Heart left ventricle (tissue), 16 donors: ENCODE measurements at places on chromosomes 6 and 20. TPM values are rescaled to one million over a fixed set of nuclear protein-coding genes. Genes with fewer than 3 reads are reported as not detected.
A peak's percentile ranks its signal among the peaks of the same experiment; 100 is the strongest.

DNA sequence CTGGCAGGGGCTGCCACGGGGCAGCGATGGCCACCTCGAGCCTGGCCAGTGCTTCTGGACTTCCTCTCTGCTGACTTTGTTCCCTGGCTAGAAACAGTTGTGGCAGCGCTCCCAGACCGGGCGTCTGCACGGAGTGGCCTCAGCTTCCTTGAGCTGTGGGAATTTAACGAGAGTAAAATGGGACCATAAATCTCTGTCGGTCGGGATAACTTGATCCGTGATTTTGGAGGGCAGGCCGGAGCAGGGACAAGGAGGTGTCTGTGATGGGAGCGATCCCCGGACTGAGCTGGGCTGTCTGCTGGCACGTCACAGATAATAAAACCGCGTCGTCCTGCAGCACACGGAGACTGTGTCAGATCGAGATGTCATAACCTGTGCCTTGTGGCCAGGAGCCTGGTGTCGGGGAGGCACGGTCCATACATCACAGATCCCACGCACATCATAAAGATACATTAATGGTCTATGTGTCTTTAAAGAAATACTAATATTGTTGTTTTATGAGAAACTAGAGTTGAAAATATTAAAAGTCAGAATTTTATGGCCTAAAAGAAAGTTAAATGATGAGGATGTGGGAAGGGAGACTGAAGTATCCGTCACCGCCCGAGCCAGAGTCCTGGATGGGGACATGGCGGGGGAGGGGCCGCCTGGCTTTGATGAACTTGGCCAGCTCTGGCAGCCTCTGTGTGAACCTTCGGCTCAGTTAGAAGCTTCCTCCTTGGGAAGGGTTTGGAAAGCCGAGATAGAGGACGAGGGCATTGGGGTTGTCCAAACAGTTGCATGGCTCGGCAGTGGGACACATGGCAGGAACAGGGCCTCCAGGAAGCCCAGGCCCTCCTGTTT is 6.5 kb upstream of the RBBP8NL start:
- DNase-seq, result no peak

DNA sequence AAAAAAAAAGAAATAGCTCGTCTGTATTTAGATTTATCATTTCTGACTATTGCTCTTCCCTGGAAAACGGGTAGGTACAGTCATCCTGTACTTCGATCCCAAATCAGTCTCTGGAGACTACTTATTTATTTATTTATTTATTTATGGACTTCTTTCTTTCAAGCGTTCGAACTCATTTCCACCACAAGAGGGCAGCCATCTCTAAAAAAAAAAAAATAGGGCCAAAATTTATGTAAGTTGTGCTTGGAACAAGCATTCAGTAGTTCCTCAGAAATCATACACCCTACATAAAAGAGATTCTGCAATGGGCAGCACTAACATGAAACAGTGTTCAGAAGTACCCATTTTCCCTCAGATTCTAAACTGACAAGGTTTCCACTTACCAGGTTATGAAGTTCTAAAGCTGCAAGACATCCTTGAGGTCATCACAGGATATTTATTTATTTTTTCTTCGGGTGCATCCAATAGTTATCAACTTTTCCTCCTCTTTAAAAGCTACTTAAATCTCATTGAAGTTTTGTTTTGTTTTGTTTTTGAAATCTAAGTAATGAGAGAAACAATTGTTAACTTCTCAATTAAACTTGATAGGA is 1.9 kb upstream of the BMP2 start:
- DNase-seq, result no peak

GRCh38 chr20:43726333-43726732 is 469 bp downstream of the GTSF1L start:
- no peak for DNase-seq

DNA sequence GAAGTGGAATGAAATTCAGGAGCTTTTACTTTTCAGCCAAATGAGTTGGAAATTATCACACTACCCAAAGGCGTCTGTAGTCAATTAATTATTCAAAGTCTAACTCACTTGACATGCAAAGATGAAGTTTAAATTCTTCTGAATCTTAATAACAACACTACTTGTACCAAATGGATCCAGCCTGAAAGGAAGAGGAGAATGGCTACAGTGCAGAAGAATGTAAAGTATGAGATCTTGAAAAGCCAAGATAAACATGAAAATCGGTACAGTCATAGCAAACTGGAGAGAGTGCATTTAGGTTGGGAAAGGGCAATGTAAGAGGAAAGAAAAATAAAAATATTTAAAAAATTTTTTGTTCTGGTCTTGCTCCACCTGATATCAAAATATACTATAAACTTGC is 195.5 kb downstream of the SIM1 start:
- no peak for DNase-seq

GRCh38 chr20:59518881-59519706 is 85.2 kb upstream of the PHACTR3 start:
- DNase-seq, result no peak

DNA sequence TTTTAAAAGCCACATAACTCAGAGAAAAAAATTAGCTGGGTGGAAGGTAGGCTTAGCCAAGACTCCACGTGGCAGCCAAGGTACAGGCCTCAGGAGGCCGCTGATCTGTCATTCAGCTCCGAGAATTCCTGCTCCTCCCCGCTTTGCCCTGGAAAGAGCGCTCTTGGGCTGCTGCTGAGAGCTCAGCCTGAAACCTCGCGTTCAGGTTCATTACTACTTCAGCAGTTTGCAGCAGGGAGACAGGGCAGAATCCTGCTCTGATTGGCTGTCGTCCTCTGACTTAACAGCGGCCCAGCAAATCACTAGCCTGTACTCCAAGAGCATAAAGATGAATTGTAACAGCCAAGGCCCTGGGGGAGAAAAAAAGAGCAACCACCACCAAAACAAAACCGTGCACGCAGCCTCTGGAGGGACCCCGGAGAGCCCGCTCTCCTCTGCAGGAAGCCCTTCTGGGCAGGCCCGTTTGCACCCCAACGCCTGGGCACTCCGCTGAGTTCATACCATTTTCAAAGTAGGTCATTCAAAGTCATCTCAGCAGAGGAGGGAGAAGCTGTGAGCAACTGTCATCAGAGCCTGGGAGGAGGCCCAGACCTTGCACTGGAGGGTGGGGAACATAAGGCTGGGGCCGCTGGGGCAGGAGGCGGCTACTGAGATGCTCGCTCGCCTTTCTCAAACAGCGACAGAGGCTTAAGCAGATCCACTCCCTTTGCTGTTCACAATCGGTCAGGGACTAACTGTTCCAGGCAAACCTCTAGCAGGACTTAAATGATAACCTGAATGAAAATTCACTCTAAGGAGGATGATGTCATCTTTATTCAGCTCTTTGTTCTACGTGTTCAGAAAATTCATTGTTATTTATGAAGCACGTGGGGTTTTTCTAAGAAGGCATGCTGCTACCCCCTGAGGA is 42.3 kb upstream of the ATXN1 start:
- peak; percentile 71 for DNase-seq

Gene FILIP1
- 213 TPM for total RNA-seq

DNA sequence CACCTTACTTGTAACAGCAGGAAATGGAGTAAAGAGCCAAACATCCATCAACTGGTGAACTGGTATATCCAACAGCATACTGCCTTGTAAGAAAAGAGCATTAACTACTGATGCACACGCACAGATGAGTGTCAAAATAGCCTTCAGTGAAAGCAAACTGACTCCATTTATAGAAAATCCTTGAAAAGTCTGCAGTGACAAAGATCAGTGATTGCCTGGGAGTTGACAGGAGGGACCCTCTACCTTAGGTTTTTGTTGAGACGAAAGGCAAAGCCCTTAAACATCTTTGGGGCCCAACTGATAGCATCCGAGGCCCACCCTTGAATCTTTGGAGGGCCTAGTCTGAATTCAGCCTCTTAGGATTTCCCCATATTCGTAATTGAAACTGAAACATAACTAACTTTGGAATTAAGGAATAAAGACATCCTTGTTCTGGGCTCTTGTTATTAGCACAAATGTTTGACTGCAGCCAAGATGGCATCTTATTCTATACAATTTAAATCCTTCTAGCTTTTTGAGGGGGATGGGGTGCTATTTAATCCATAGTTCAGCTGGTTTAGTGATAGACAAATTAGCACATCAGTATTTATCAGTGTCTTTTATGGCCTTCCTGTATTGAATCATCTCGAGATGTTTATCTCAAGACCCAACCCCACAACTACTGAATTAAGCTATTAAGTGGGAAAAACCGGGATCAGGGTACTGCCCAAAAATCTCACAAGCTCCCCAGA is 13.0 kb downstream of the FBXO5 start:
- no peak for DNase-seq

GRCh38 chr6:163532526-163533078 is 118.1 kb downstream of the QKI start:
- no peak for DNase-seq

Gene GTF3C6
- total RNA-seq, result 69.5 TPM

DNA sequence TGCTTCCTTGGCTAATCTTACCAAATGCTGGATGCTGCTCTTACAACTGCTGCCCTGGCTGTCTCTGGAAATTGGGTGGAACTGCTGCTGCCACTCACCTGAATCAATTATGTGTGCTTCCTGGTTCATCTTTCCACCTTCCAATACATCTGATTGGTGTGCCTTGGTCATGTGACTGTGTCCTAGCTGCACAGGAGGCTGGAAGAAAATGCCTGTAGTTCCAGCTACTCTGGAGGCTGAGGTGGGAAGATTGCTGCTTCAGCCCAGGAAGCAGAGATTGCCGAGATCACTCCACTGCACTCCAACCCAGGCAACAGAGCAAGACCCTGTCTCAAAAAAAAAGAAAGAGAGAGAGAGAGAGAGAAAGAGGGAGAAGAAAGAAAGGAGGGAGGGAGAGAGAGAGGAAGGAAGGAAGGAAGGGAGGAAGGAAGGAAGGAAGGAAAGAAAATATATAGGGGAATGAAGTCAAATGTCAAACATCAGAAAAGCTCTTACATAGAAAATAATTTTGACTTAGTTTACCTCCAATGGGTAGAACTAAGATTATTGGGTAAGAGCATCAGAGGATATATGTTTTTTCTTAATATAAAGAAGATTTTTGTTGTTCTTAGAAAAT is 14.1 kb upstream of the PPARD start:
- no peak for DNase-seq

Gene CBLN4
- total RNA-seq, result not detected

DNA sequence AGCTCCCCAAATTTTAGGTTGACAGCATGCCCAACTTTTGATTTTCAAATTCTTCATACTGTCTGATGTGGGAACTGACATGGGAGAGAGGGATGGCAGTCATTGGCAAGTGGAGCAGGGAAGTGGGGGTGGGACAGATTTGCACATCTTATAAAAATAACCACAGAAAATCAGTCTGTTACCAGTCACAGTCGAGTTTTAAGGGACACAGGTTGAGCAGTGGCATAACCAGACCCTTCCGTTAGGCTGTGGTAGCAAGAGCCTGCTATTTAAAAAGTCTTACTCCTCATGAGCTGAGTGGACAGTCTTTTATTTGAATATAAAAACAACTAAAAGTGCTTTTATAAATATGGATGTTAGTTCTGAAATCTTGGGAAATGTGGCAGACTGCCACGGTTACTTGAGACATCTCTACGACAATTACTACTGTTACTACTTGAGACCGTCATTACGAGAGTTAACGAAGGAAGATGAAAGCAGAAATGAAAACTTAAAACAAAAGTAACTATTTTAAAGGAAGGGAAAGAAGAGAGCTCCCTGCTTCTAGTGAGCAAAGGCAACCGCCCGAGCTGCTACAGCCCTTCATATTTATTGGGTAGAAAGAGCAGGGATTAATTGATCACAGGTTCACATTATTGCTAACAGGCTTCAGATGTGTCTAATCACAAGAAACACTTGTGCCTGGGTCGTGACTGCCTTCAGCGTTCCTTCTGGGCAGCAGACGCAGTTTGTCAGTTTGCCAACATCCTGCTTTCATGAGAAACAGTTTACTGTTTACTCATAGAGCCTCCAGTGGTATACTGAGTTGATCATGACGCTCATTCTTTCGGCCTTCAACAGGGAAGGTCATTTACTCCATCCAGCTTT is 71.3 kb downstream of the EFHC1 start:
- DNase-seq, result no peak

GRCh38 chr6:54515713-54516112 is 207.5 kb downstream of the TINAG start:
- no peak for DNase-seq

DNA sequence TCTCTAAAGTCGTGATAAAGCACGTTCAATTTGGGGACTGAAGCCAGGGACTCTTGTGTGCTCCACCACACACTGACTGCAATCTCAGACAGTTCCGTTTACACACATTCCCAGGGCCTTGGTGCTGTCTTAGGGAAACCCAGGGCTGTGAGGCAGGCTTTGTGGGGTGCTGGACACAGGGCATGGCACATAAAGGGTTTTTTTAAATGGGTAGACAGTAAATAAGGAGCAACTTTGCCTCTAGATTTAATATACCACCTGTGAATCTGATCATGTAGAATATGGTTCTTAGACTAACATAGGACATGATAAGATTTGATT is 2.3 kb downstream of the ENTPD6 start:
- DNase-seq, result no peak

- DNase-seq, result no peak
Observed at GRCh38 chr6:7747433-7747832, 21.5 kb downstream of the BMP6 start.

- no peak for DNase-seq
Observed at GRCh38 chr20:63837479-63837878, 6.4 kb upstream of the ZBTB46 start.

DNA sequence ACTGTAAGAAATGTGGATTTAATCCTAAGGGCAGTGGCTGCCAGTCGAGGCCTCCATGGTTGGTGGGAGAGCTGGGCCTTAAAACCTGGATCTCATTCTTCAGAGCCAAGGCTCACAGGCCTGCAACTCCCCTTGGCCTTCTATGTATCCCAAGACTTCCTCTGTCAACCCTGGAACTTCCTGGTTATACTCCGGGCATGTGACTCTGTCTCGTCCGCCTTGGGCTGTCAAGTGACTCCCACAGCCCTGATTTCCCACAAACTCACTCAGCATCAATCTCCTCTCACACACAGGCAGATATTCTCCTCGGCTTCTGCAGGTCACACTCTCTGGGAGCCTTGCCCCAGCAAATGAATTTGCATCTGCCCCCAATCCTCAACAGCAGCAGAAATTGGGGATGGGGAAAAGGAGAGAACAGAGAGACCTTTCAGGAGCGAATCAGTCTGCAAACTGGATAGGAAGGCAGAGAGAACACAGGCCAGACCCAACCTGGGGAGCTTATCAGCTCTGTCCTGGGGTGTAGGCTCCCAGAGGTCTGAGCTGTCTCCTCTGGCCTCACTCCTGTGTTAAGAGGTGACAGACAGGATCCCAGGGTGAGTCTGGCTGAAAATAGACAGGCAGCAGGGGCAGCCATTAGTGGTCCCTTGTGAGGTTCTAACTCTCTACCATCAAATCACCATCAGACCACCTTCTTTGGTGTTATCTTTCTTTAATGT is 30.4 kb upstream of the PREX1 start:
- peak; percentile 23 for DNase-seq

GRCh38 chr20:45993197-45993951 is 15.3 kb upstream of the MMP9 start:
- DNase-seq, result peak; percentile 10

DNA sequence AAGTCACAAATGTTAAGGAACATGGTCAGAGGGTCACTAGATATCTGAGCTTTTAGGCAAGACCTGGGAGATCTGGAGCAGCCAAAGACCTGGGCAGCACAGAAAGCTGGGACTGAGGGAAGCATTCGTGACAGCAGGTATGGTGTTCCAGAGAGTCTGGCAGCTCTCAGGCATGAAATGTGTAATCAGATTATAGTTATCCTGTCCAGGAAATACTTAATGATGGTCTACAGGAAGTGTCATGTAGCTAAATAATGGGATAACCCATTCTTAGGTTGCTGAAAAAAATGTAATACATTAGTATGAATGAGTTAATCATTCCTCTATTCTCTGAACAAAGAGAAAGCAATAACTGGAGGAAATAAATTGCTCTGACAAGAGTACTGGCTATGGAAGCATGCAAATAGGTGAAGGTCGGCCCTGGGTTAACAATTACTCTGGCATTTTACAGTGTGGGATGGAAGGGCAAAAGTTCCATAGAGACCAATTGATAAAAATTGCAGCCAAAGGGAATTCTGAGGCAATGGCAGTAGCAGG is 740.5 kb downstream of the CBLN4 start:
- no peak for DNase-seq
